ENCODE measurements at places on chromosomes 2 and 18. TPM values are rescaled to one million over a fixed set of nuclear protein-coding genes. Genes with fewer than 3 reads are reported as not detected.

DNA sequence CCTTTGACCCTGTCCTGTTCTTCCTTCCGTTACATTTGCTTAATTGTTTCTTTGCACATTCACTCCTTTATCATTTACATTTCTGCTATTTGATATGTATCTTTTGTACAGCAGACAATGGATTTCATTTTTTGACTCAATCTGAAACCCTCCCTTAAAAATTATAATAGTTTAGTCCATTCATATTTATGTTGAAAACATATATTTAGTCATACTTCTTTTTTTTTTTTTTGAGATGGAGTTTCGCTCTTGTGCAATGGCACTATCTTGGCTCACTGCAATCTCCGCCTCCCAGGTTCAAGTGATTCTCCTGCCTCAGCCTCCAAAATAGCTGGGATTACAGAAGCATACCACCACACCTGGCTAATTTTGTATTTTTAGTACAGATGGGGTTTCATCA is 95.3 kb upstream of the TGFA start:
- DNase-seq: no peak

GRCh38 chr2:137842430-137842829 is 121.8 kb upstream of the HNMT start:
- no peak for DNase-seq

DNA sequence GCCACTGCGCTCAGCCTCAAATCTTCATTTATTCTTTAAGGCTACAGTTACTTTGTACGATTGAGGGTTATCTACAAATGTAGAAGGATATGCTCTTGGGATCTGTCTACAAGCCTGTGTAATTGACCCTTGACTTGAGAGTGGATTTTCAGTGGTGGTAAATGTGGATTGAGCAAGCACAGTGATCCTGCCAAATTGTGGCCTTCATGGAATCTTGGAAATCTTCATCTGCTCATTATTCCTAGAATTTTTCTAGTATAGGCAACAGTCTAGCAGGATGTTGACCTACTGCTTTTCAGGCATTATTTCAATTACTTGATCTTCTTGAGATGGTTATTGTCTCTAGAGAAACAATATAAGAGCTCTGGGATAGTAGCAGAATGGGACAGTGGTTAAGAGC is 226.1 kb upstream of the REV1 start:
- no peak for DNase-seq

GRCh38 chr2:24912986-24913385 is 7.1 kb downstream of the ADCY3 start:
- DNase-seq: no peak

DNA sequence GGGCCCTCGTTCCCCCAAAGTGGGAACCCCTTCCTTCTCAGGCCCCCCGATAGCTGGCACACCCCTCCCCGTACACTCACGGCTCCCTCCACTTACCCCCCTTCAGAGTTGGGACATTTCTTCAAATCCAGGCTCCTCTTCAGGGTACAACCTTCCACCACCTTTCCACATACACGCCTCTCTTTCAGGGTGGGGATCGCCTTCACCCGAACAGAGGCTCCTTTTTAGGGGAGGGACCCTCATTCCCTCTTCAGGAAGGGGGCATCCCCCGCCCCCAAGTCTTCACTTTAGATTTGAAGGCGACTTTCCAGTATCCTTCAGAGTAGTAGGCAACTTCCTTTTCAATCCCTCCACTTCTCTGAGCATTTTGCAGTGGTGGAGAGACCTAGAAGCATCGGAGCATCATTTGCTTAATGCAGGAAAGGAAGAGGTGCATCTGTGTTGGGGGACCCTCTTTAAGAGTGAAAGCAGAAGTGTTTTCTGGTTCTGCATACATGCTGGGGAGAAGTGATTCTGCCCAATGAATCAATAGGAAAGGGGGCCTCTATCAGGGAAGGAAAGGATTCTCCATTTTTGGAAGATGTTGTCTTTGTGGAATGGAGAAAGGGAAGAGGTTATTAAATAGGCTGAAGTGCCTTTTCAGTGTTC is 845 bp downstream of the EML4 start:
- DNase-seq: no peak

DNA sequence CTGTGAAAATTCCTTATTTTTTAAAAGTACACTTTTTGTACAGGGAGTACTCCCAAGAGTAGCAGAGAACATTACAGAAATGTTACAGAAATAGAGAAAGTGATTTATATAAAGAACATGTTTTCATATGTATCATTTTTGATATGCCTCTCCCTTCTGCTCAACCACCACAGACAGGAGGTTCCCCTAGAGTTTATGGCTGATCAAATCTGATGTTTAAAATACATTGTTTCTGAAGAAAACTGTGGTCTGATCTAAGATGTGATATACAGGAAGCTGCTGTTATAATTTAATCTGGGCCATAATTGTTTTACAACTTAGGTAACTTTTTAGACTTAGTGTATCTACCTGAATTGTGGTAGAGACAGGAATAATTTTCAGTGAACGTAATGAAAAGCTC is 37.0 kb downstream of the STAT4 start:
- no peak for DNase-seq

GRCh38 chr2:108167699-108168098 is 72.1 kb upstream of the SULT1C3 start:
- DNase-seq: no peak

- DNase-seq: no peak
Measured at GRCh38 chr2:39431592-39432316, 5.3 kb downstream of the MAP4K3 start.

Gene PIEZO2
- total RNA-seq: 1.4 TPM

Gene PGAP1
- 9.4 TPM for total RNA-seq

Gene IL1RL1
- 0.48 TPM for total RNA-seq

Gene TTR
- not detected for total RNA-seq
